Activated T-helper 1 cell treated with anti-CD3 and anti-CD28 coated beads, Interleukin-2, amount 50 U/mL, for 16 hours (primary cell): ENCODE measurements at places on chromosomes 3 and 15.

DNA sequence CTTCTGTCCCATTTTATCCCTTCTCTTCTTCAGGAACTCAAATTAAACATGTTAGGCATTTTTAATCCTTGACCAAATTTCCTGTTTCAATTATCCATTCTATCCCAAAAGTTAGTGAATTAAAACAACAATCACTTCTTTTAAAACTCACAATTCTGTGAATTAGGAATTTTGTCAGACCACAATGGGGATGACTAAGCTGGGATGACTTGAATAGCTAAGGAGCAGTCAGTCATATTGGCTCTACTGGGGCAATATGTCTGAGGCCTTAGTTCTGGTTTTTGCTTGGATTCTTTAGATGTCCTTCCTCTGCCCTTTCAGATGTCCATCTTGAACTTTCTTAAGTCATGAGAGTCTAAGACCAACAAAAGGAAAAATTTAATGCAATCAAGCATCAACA, 178.2 kb upstream of the TGFBR2 start:
- DNase-seq, result no peak

- no peak for DNase-seq
These were observed 186.4 kb downstream of the FAM43A start for GRCh38 chr3:194871864-194872668.

- no peak for DNase-seq
These were observed 272.1 kb downstream of the UNC13C start for GRCh38 chr15:54250326-54250725.

GRCh38 chr15:82875411-82876003, 66.1 kb downstream of the WHAMM start:
- DNase-seq, result no peak

DNA sequence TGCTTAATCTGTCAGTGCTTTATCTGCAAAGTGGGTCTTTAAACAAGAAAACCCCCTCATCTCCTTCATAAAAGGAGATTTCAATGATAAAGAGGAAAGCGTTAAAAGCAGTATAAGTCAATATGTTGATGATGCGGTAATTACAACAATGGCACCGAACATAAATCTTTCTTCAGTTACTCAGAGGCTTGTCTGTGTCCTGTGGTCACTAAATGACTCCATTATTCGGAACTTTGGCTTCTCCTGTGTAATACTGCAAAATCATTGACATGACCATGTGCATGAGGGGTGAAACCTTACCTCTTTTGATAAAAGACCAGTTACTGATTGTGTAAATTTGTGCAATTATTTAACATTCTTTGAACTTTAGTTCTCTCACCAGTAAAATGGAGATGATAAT, 4.8 kb upstream of the USP3 start:
- DNase-seq, result no peak

DNA sequence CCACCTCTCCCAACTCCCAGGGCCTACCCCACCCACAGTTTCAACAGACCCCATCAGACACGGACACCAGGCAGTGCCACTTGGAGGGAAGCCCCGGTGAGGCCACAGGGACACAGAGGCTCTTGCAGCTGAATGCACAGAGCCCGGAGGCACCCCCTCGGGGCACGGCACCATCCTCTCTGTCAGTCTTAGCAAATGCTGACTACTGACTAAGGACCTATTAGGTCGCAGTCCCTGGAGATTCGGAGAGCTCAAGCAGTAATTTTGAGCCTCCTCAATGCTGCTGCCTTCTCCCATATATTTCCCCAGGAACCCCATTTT, 79.9 kb downstream of the VGLL4 start:
- DNase-seq, result no peak

DNA sequence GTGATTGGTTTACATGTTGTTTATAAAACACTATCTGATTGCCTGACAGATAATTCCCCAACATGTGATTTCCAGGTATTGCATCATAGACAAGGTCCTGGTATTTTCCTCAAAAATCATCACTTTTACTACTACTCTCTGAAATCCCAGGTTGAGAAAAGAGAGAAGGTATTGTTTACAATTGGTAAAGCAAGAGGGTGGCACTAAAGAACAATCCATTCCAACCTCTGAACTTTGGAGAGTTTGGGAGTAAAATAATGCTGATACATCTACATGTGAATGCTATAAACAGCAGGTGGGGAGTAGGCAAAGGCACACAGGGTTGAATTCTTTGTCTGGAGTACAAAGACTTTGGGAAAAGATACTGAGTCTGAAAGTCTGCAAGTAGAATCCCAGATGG, 134.2 kb downstream of the WDR72 start:
- DNase-seq, result no peak

DNA sequence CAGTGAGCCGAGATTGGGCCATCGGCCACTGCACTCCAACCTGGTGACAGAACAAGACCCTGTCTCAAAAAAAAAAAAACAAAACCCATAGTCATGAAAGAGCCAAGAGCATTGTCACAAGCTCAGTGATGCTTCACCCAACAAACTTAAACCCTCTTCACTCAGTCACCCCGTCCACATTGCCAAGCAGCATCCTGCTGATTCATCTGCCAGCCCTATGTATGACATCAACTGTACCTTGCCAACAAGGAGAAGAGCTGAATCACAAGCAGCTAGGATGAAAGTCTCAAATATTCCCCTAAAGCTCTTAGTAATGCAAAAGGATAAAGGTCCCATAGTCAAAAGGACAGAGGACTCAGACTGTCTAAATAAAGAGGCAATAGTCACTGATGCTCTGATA, 90.0 kb downstream of the ANO10 start:
- no peak for DNase-seq

DNA sequence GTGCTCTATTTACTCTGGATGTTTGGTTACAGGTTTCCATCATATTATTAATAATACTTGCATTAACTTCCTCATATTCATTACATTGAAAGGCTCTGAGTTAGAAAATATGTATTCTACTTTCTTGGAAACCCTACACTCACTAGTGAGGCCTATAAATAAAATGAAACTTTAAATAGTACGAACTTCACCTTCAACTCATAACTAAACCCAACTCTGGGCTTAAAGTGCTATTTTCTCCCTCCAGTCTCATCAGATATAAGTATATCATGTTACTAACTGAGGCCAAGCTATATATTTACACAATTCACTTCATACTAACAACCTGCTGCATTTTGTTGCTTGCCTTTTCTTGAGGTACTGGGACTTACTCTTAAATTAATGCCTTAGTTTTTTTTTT, 306.7 kb downstream of the TIGIT start:
- no peak for DNase-seq

DNA sequence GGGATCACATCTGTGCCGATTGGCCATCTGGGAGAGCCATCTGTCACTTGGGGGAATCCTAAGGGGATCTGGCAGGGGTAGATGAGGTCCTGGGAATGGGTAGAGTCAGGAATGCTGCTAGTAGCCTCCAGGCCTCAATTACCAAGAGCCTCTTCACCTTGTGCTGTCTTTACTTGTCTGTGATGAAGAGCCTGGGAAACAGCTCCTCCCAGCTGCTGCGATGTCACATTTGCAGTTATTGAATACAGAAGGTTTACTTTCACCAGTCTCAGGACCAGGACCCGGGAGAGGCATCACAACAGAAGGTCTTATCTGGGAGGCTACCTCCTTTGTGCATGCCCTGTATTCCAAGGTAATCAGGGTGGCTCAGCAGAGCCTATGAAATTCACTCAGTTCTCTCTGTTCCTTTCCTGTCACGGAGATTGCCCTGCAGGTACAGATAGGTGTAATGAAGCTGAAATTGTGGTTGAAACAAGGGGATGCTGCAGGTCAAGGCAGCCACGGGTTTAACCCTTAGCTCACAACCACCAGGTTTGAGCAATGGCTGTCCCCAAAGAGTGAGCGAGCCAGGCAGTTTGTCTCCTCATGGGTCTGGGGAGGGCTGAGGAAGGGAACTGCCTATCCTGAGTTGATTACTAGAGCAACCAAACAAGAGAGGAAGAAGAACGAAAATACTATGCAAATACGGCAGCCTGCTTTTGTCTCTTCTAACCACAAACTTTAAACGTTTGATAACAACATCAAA, 298.9 kb upstream of the RORA start:
- DNase-seq, result no peak

- no peak for DNase-seq
These were observed 260.7 kb downstream of the OPA1 start for GRCh38 chr3:193853511-193854219.

- DNase-seq, result no peak
These were observed 137.0 kb downstream of the DNAJB8 start for GRCh38 chr3:128329491-128330213.

- no peak for DNase-seq
These were observed 9.5 kb downstream of the CFAP44 start for GRCh38 chr3:113431811-113432210.

DNA sequence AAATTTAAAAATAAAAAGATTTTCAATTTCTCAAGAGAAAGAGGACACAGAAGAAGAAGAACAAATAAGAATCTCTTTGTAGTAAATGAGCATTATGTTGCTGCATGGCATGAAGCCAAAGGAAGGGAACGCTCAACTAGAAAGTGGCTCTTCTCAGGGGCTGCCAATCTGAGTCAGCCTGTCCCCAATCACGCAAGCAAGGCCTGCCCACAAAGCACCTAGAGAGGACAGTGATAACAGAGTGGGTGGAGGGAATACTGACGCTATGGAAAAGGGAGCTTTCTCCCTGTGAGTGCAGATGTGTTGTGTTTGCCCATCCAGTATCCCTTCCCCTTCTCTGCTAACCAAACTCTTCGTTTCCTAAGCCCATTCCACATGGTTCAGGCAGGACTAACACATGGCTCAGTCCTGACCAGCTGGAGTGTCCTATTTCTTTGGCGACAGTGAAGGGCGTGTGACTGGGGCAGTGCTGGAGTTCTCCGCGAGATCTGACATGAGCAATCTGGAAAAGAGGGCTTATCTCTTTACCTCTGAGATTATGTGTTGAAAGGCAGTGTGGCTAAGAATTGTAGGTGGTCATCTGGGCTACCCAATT, 14.2 kb downstream of the FBN1 start:
- DNase-seq, result no peak

GRCh38 chr3:190017521-190018288, 103.0 kb downstream of the P3H2 start:
- no peak for DNase-seq

GRCh38 chr15:99863550-99864198, 130.4 kb upstream of the LYSMD4 start:
- DNase-seq, result no peak

DNA sequence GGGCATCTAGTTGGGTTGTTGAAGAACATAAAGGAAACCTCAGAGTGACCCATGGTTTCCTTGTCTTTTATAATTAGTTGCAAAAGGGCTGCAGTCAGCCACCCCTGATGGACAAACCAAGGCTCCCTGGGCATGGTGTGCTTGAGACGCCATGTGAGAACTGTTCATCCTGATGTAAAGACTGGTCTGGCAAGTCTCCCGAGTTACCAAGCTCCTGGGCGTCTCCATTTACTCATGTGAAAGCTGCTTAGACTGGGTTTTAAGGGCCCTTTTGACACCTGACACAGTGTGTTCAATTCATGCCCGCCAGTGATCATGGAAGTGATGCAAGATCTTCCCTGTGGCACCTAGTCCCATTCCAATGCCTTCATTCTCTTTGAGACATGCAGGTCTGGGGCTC, 49.4 kb downstream of the GRK7 start:
- DNase-seq, result no peak

DNA sequence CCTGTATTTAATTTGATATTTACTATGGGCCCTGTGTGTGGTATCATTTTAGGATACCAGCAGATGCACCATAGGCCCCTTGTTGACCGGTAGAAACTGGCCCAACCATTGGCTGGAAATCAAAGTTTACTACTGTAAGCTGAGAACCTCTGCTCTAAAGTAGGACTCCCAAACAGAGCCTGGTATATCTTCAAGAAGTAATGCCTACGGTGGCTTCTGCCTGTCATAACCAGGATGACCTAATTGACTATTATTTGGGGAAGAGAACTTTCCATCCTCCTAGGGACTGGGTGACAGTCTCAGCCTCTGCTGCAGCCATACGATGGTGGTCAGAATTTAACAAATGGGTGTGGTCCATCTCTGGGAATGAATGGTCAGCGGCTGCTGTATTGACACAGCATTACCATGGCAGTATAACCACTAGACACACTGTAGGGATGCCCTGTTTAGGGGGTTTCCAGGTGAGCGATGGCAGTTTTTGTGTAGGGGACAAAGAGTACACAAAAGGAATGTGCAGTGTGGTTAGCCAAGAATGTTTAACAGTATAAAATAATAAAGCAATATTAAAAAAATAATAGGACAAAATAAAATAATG, 37.3 kb downstream of the RARB start:
- no peak for DNase-seq

DNA sequence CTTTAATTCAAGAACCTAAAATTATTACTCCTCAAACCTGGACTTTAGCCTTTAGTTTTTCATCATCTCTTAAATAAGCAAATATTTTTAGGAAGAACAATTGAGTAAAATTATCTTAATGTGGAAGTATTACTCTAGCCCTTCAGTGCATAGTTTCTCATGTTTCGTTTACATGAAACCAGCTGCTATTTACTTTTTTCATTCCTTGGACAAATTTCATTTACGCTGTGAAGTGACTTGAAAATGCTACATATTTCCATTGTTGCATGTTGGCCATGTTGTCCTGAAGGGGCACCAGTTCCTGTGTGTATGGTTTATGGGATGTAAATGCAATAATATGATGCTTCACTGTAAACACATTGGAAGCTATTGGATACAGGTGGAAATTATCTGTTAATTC, 49.9 kb downstream of the SLC25A26 start:
- no peak for DNase-seq

DNA sequence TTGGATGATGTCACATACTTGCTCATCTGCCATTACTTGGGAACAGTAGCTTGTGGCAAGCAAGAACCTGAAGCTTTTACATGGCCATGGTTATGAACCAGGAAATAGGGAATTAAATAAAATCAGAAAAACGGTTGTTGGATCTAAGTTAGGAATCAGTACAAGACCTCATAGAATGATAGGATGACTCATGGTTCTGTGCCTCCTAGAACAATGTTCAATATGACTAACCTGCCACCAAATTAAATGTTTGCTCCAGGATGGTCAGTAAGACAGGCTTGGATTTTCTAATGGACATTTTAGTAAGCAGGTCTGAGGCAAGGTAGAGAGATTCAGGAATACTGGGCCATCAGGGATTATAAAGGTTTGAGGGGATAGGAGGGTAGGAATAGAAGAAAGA, 218.9 kb downstream of the PLOD2 start:
- no peak for DNase-seq

DNA sequence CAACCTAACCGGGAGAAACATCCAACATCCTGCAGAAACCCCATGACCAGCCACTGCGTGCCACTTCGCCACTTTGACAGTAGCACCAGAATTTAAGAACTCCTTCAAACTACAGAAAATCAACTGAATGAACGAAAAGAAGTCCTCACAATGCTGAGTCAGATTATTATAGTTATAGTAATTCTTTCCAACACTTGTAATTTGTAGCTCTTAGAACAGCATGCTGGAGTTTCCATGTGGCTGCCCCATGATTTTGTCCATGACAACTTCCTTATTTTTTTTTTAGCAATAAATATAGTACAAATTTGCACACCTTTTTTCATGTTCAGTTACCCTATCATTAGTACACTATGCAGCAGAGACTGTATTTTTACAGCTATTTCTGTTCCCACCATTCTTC, 26.1 kb upstream of the SSR3 start:
- DNase-seq, result no peak
